Stimulated activated CD4-positive, alpha-beta T cell treated with anti-CD3 and anti-CD28 coated beads, Interleukin-15, amount 100 ng/mL, for 24 hours (primary cell): ENCODE measurements at places on chromosomes 3 and 15.

DNA sequence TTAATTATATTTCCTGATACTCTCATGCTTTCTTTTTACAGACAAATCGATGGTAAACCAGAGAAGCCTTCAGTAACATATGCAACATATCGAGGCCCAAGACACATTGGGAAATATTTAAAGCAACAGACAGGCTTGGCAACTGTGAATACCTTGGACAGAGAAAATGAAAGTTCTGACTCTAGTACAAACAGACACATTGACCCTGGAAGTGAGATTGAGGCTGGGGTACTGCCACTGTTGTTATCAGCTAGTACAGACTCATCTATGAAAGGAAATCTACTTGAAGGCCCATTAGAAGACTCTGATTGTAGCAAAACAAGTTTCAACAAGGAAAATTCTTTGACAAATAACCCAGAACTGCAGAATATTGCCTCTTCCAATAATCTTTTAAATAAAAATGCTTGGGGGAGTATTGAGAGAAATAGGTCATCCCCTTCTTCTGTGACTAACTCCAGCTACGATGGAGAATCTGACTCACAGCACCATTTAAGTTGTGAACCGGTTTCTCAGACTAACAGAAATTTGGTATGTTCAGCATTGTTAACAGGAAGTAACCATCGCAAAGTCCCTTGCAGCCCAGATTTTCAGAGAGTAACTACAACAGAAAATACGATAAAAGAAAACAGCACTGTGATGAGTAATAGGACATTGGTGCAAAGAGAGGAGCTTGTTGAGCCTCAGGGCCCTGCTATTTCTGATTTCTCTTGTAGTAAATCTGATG is 50.2 kb downstream of the CRYBG3 start:
- peak; percentile 35 for DNase-seq

GRCh38 chr3:98777801-98778220 is 14.7 kb downstream of the ST3GAL6 start:
- no peak for DNase-seq

DNA sequence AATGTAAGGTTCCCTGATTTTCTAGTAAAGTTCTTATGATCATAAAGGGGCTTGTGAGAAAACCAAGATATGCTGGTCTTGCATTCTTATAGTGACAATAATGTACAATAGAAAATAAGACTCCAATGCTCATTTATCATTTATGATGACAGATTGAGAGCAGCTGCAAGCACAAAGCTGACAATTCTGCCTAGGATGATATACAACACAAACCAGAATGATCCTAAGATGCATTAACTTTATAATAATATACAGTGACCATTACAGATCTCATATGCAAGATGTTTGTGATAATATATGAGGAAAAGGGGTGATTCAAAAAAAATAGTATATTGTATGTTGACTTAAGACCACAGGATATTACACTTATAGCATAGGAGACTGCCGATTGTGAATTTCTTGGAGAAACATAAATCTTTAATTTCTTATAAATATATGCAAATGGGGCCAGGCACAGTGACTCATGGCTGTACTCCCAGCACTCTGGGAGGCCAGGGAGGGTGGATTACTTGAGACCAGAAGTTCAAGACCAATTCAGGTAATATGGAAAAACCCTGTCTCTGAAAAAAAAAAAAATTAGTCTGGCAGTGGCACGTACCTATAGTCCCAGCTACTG is 387.0 kb downstream of the ZBBX start:
- DNase-seq, result no peak

- no peak for DNase-seq
Measured at GRCh38 chr15:100665570-100665969, 63.2 kb downstream of the ASB7 start.

DNA sequence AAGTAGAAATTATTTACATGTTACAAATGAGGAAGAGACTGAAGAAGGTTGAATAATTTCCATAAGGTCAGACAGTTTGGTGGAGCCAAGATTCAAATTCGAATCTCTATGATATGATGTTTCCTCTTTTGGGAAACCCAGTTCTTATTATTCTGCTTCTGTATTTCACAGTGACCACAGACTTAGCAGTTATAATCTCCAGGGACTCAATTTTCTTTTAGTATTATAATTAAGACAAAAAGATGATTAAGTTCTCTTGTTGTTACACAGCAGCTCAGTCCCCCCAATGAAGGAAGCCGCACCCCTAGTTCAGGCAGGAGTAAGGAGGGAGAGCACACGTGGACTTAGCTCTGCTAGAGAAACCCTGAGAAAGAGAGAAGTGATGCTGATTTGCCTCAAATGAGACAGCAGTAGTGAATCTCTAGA is 130.6 kb downstream of the CCNL1 start:
- no peak for DNase-seq

- no peak for DNase-seq
Measured at GRCh38 chr3:156304406-156304805, 184.0 kb downstream of the KCNAB1 start.

DNA sequence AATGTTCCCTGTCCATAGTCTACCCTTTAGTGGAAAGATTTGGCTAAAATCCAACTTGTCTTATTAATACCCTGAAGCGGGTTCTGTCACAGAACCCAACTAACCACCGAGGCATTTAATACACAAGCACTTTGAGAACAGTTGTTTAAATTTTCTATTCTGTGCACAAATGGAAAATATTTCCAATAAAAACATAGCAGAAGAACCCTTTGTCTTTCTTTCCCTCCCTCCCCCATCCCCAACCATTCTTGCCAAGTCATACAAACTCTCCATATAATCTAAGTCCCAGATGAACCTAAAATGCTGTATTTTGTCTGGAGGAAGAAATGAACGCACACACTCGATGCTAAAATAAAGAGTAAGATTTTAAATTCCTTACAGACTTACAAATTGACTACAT is 126.9 kb upstream of the STRIT1 start:
- no peak for DNase-seq

GRCh38 chr15:74497584-74497983 is 36.6 kb upstream of the UBL7 start:
- no peak for DNase-seq
